Calu3 (cell line): ENCODE measurements at places on chromosomes 11 and 22. TPM values are rescaled to one million over a fixed set of nuclear protein-coding genes. Genes with fewer than 3 reads are reported as not detected.

DNA sequence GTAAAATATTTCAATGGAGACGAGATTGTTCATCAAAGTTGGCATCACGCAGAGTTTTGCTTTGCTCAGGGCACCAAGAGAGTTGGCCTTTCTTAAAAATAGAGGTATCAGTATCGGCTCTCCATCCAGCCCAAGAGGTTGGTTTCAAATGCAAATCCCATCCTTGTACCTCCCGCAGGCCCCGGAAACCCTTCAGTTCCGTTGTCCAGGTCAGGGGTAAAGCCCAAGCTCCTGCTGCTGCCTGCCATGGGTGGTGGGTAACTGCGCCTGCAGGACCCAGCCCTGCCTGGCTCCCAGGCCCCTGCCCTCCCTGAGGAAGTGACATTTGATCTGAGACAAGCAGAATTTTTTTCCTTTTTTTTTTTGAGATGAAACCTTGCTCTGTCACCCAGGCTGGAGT is 49.3 kb upstream of the RTL6 start:
- H3K4me1 ChIP-seq: no peaks in the 10 kb centered on the region
- DNase-seq: no peak
- H3K27ac ChIP-seq: no peak overlapping the region
- H3K4me3 ChIP-seq: no peak overlapping the region
- H3K36me3 ChIP-seq: no peaks in the 10 kb centered on the region

GRCh38 chr11:57277845-57278720 is 41.0 kb upstream of the APLNR start:
- peak; percentile 79 for DNase-seq
- peak overlapping the region; percentile 88 for H3K27ac ChIP-seq
- H3K27me3 ChIP-seq: no peaks in the 10 kb centered on the region
- peaks cover 13% of the 10 kb centered on the region for H3K36me3 ChIP-seq
- peak overlapping the region; percentile 53 for H3K4me3 ChIP-seq

DNA sequence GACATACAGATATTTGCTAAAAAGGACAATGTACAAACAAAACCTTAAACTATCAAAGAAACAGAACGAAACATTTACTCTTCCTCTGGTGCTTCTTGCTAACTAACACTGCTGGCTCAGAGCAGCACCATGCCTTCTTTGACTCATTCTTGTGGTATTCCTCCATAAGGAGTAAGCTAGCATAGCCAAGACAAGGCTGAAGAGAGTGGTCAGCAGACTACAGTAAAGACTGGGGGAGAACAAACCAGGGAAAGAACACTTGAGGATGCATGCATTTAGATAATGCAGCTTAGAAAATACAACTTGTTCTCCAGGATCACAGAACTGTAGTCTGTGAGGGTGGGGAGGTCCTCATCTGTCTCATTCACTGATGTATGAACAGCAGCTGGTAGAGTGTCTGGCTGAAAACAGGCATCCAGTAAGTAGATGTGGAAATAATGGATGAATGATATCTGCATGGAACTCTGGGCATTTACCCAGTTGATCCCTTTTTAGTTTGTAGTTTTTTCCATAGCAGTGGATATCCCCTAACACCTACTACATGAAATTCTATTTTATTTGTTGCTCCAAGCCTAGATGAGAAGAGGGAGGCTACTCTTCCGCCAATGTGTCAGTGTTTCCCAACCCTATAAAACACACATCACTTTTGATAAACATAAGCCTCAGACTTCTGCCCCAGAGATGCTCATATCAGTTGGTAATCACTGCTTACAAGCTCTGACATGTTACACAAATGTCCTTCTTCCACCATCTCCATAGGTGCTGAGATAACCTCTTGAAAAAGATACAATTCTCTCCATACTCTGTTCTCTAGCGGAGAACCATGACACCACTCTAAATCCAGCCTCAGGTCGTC is 7.3 kb downstream of the SNX19 start:
- peaks cover 11% of the 10 kb centered on the region for H3K4me1 ChIP-seq
- H3K4me3 ChIP-seq: no peak overlapping the region
- H3K27ac ChIP-seq: no peak overlapping the region
- no peak for DNase-seq
- H3K36me3 ChIP-seq: peaks cover 10% of the 10 kb centered on the region

DNA sequence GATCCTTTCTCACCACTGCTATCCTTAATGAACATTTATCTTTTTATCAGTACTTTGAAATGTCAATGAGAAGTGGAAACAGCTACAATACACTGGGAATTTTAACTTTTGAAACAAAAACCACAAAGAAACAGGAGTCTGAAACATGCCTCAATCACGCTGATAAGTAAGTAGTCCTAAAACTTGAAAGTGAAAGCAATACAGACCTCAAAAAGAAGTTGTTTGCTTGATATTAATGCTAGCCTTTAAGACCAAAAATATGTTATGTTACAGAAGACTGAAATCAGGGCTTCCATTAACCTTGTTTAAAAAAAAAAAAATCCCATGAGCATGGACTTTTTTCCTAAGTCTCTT is 21.3 kb downstream of the PHF21A start:
- H3K36me3 ChIP-seq: no peaks in the 10 kb centered on the region
- H3K4me1 ChIP-seq: no peaks in the 10 kb centered on the region
- H3K4me3 ChIP-seq: no peak overlapping the region
- no peaks in the 10 kb centered on the region for H3K27me3 ChIP-seq
- DNase-seq: no peak
- no peak overlapping the region for H3K27ac ChIP-seq

P2RX6 gene
- 0.26 and 0.42 TPM in 2 replicates for total RNA-seq

CCDC87 gene
- total RNA-seq: 0.91 and 1.0 TPM in 2 replicates

C22orf31 gene
- not detected in 2 replicates for total RNA-seq

OR52H1 gene
- not detected in 2 replicates for total RNA-seq
